ENCODE measurements at places on chromosomes 2 and 18.

DNA sequence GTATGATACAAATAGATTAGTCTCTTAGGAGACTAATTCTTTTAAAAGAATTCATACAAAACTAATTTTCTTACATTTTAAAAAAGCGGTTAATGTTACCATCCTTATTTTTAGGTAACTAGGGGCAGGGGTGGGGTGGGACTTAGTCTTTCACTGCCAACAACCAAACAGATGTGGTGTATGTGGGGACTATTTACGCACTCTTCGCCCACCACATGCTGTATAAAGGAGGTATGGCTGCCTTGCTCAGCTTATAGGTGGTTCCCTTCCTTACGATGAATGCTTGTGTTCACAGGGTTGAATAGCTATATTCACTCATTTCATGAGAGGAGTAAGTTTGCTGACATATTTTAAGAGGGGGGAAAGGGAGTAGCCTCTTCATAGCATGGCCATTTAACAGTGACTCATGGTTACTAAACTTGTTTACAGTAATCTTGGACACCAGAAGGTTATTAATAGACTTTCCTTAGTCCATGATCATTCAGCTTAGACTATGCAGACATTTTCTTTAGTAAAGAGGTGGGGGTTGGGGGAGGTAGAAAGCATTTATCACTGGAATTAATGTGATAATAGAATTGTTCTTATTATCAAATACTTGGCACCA is 61.8 kb downstream of the CAB39 start:
- DNase-seq = no peak

DNA sequence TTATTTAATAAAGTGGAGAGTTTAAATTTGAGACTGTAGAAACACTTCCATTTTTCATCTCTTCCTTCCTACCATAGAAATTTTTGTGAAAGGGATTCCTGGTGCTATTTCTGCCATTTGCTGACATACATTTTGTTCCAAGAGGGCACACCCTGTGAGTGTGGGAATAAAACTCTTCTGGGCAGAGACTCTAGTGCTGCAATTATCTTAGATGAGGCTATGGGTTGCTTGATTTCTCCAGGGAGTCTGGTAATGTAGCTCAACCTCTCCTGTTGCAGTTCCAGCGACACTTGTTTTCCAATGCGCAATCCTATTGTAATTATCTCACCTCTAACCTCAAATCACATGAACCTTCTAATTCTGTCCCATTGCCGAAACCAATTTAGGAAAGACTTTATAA is 60.1 kb upstream of the ZSWIM2 start:
- no peak for DNase-seq

DNA sequence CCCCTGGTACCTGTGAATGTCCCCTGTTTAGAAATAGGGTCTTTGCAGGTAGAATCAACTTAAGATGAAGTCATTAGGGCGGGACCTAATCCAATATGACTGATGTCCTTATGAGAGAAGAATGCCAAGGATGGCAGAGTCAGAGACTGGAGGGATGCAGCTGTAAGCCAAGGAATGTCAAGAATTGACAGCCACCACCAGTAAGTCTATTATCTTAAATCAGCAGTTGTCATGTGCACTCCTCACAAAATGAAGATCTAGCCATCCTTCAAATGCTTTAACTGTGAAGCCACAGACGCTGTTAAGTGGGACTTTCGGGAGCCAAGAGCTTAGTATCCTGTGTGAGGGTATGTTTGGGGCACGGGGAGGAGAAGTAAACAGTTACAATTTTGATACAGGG is 83.2 kb downstream of the ITGA4 start:
- no peak for DNase-seq

DNA sequence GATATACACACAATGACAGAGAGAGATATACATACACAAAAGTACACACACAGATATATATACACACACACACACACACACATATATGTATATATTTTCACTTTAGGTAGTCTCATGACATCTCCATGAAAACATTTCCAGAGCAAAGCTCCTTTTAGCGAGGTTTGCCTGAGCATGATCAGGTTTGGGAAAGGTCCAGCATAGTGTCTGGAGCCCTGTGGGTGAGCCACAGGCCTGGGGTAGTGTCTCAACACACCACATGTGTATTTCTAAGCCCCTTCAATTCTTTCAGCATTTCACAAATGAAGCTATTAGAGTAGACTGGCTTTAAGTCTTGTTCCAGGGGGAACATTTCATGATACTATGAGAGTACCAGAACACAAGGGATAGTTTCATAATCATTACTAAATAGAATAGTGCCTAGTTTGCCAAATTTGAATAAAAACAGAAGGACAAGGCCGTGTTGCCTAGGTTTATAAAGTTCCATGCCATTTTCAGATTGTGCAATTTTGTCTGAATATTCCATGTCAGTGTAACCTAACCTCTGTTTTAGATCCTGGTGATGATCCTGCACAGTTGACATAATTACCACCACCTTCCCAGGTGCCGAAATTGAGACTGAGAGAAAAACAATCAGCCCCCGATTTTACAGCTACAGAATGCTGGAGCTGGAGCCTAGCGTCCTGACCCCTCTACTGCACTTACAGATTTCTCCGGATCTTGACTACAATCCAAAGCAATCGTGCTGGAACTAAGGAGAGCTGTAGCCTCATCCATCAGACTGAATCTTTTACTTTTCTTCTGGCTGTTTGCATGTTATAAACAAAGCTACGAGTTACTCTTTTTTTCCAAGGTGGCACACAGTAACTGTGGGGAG is 332.7 kb downstream of the CYRIA start:
- no peak for DNase-seq

- no peak for DNase-seq
Observed at GRCh38 chr2:13821255-13821880, 811.1 kb upstream of the LRATD1 start.

GRCh38 chr2:240401781-240402551 is 33.5 kb upstream of the GPC1 start:
- no peak for DNase-seq

- no peak for DNase-seq
Observed at GRCh38 chr2:58916063-58916462, 674.9 kb upstream of the FANCL start.

DNA sequence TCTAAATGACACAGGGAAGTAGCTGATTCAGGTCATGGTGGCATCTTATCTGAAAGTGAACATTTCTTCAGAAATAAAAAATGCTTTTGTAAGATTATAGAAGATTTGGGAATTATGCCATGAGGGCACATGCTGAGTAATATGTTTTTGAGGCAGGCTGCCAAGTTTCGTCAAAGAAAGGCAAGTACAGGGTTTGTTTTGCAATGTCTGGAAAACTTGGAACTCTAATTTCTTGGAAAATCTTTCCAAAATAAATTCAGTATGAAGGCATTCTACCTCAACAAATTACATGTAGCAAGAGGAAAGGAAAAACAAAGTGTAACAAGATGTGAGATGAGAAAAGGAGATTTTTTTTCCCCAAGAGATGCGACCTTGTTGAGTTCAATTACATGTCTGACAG is 167.7 kb downstream of the PLCL1 start:
- no peak for DNase-seq

DNA sequence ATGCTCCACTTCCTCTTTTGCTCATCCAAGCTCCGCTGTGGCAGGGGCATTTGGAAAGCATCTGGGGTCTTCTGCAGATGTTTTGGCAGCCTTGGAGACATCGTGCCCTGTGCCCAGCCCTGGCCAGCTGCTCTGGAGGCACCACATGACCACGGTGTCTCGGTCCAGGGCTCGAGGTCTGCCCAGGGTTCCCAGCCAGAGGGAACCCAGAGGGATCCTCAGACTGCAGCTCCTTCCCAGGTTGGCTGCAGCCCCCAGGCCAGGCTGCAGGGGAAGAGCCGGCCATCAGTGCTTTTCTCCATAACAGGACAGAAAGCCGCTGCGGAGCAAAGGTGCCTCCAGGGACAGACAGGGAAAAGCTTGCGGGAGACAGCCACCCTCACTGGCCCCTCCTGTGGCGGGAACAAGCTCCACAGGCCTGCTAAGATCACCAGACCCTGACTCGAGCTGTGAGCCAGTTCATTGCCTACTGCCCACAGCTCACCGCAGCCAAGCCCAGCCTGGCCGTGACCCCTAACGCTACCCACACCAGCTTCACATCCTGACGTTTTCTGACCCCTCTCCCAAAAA is 74.7 kb downstream of the SMAD7 start:
- no peak for DNase-seq

GRCh38 chr2:106857882-106858478 is 28.0 kb downstream of the ST6GAL2 start:
- DNase-seq = no peak

DNA sequence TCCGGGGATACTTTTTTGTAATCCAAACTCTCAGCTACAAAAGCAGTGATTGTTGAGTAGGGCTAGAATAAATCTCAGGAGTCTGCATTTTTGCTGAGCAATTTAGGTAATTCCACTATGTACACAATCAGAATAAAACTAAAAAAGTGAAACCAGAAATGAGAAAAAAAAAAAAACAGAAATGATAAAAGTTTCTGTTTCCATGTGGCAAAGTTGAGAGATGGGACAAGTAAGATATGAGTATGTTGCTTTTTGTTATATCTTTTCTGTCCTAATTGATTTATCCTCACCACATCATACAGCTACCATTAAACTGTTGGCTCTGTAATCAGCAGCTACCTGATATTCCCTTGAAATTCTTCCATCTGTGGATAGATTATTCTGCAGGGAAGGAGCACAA is 92.7 kb downstream of the VWC2L start:
- no peak for DNase-seq

GRCh38 chr2:190694479-190694878 is 45.6 kb downstream of the NAB1 start:
- DNase-seq = no peak

DNA sequence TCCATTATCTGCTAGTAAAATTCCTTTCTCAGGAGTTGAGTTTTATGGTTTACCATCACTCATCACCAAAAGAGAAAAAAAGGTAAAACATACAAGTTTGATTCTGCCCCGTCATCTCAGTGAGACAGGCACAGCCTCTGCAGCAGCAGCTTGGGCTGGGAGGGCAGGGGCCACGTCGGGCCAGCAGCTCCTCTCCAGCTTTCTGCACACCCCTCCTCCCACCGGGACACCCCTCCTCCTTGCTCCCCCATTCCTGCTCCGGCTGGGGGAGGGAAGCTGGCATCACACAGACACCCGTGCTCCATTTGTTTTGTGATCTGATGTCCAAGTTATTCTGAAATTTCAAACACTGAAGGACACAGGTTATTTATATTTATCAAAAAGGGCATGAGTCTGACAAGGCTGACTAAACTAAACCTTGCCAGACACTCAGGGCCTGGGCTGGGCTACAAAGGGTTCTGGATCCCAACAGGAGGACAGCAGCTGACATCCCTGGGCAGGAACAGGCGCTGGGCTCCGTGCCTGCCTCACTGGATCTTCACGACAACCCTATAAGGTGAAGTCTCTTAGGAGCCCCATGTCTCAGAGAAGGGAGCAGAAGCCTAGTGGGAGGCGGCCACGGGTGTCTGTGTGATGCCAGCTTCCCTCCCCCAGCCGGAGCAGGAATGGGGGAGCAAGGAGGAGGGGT is 71.4 kb downstream of the HDAC4 start:
- no peak for DNase-seq
